ENCODE measurements at places on chromosomes 6 and 20. TPM values are rescaled to one million over a fixed set of nuclear protein-coding genes. Genes with fewer than 3 reads are reported as not detected.

Gene HLA-DPB1
- 11.8 TPM for total RNA-seq

Gene TGM2
- total RNA-seq, result not detected

Gene C20orf144
- 0.28 TPM for total RNA-seq

Gene FLRT3
- total RNA-seq, result not detected

Gene ASIP
- not detected for total RNA-seq

Gene NELFE
- total RNA-seq, result 82.0 TPM

GRCh38 chr6:17096652-17097051, 5.2 kb upstream of the STMND1 start:
- peaks cover 4% of the 10 kb centered on the region for H3K4me1 ChIP-seq
- DNase-seq, result no peak
- H3K36me3 ChIP-seq, result no peaks in the 10 kb centered on the region
- peaks cover 29% of the 10 kb centered on the region for H3K27me3 ChIP-seq
- no peak overlapping the region for H3K27ac ChIP-seq

DNA sequence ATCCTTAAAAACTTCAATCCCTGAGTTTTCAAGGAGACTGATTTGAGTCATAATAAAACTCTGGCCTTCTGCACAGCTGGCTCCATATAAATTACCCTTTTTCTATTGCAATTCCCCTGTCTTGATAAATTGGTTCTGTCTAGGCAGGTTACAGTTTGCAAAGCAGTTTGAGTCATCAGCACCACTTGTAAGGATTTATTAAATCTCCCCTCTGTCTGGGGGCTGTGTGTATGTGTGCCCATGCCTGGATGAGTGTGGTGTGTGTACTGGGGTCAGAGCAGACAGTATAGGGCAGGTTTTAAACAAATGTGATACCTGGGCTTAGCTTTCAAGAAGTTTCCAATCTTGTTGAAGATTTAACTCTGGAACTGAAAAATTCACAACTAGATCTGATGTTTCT, 228.6 kb downstream of the FNDC1 start:
- no peak overlapping the region for H3K4me3 ChIP-seq
- DNase-seq, result no peak
- no peaks in the 10 kb centered on the region for H3K4me1 ChIP-seq
- no peak overlapping the region for H3K27ac ChIP-seq

DNA sequence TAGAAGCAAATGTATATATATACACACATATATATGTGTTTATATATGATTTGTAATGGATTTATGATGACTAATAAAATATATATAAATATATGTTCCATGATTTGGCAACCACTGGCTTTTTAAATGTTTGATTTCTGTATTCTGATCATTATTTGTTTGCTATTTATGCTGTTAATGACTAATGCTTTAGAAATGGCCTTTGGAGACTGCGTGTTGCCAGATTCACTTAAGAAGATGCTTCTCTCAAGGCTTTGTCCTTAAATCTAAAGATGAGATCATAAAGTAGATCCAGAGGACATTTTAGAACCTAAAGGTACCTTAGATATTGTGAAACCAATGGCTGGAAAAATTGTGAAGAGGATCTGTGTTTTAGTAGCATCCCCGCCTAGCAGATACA, 116.0 kb upstream of the SUPT3H start:
- DNase-seq, result no peak
- no peaks in the 10 kb centered on the region for H3K27me3 ChIP-seq
- peaks cover 90% of the 10 kb centered on the region for H3K36me3 ChIP-seq
- H3K4me3 ChIP-seq, result peak overlapping the region; percentile 6

DNA sequence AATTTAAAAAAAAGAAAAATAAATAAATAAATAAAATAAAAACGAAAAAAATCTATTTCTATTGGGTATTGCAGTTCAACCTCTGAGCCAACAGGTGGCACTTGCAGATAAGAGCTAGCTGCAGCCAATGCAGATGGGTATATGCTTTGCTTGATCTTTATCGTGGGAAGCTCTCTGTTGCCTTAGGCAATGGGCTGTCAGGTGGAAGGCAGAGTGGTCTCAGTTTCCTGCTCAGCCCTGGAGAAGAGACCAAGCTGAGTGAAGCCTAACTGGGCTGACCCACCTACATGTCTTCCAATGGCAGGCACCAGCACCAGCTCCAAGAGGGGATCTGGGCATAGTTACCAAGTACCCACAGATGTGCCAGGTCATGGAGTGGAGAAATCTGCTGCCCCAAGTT, 95.0 kb downstream of the AK9 start:
- no peak for DNase-seq
- peaks cover 3% of the 10 kb centered on the region for H3K36me3 ChIP-seq
- no peak overlapping the region for H3K4me3 ChIP-seq
- H3K4me1 ChIP-seq, result peaks cover 2% of the 10 kb centered on the region
- no peaks in the 10 kb centered on the region for H3K27me3 ChIP-seq

DNA sequence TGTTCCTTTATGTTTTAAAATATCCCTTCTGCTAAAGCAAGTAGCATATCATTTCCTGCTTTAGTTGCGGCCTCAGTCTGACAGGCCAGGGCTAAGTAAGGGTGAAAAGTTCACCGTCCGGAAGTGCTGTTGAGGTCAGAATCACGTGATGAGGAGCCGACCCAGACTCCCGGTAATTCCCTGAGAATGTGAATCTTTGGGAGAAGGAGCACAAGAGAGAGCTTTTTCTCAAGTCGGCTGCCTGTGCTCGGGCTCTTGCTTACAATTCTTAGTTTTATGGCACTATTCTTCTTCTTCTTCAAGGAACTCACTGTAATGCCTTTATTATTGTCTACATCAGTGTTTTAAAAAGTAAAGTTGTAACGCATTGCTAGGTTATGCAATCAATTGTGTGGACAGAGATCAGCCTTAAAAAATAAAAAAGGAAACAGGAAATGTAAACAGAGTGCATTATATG, 309.3 kb downstream of the PRL start:
- H3K4me3 ChIP-seq, result peak overlapping the region; percentile 30
- H3K36me3 ChIP-seq, result no peaks in the 10 kb centered on the region
- H3K4me1 ChIP-seq, result peaks cover 25% of the 10 kb centered on the region
- no peak for DNase-seq
- H3K27ac ChIP-seq, result peak overlapping the region; percentile 17
